Activated CD4-positive, CD25-positive, alpha-beta regulatory T cell (primary cell): ENCODE measurements at places on chromosomes 12 and 14.
A peak's percentile ranks its signal among the peaks of the same experiment; 100 is the strongest.

GRCh38 chr14:90911121-90911520 lies 94.9 kb upstream of the TTC7B start:
- DNase-seq: no peak

DNA sequence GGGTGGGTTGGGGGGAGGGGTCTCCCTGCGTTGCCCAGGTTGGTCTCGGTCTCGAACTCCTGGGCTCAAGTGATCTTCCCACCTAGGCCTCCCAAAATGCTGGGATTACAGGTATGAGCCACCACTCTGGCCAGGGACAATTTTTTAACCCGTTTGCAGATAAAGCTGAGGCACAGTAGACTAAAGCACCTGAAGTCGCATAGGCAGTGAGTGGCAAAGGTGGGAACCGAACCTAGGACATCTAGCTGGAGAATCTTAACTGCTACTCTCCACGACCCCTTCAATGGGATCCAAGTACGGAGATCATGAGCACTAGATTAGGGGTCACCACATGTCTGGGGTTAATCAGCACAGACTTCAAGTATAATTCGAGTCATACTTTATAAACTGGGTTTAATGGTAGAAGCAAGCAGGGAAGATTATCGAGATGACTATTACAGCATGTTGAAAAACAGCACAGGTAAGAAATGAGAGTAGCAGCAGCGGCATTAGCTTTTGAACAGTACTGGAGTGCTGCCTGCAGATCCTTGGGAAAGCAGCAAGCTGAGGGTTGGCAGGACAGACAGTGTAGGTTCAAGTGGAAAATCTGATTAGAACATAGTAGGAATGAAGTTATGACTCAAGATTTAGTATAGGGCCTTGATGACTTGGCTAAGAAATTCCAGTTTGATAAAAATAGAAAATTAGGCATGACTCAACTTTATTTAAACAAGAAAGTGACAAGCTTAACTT lies 23.9 kb downstream of the NID2 start:
- DNase-seq: no peak

DNA sequence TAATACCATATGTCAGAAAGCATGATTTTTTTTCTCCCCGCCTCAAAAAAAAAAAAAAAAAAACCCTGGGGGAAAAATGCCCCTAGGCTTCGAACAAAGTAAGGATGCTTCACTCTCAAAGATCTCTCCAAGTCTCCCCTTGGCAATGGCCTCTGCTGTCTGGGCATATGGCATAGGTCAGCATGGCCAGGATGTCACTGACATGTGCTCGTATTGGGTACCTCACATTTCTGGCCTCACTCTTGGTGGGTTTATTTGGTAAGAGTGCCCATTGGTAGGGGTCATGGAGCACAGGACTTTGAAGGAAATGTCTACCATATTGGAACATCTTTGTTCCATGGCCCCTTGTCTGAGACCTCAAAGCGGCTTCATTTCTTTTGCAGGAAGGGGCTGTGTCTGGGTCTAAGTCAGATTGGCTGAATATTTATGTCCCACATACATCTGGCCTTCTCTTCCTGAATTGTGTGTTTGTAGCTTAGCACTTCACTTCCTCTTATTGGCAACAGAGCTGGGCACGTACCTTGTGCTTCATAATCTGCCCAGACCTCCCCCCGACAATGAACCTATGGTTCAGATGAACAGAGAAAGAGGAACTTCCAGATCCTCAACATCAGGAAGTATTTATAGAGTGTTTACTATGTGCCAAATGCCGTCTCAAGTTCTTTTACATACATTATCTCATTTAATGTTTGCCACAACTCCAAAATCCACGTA lies 36.3 kb upstream of the OAS1 start:
- DNase-seq: no peak

DNA sequence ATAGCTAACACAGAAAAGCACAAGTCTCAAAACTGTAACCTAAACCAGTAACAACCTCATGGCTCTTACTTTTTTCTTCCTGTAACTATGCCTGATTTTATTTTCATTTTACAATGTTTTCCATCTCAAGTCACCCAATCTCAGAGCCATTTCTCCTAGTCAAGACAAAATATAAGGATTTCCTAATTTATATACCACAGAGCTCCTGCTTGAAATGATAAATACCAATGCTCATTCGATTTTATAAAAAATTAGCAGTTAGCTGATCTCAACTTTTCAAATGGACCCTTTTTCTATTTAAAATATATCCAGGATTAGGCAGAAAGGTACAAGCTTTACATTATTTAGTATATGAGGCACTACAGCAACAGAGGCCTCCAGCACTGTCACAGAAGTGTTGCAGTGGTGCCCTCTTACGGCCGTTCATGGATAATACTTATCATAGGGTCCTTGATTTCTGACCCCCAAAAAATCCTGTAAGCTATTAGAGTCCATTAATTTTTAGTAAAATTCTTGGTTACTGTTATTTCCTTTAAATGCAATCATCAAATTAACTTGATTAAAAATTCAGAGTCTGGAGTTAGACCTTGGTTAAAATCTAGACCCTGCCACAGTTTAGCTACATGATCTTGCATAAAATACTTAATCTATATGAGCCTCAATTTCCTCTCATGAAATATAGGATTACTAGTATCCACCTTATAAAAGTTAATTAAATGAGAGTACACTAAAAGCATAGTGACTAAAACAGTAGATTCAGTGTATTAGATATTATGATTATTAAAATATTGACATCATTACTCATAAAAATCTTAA lies 68.3 kb downstream of the SEC23A start:
- no peak for DNase-seq

- DNase-seq: no peak
Observed at GRCh38 chr12:113683574-113683973, 211.9 kb upstream of the LHX5 start.

- peak; percentile 31 for DNase-seq
Observed at GRCh38 chr12:12007001-12007712, 63.6 kb upstream of the BCL2L14 start.

GRCh38 chr12:132620899-132621656 lies 2.5 kb downstream of the P2RX2 start:
- no peak for DNase-seq

DNA sequence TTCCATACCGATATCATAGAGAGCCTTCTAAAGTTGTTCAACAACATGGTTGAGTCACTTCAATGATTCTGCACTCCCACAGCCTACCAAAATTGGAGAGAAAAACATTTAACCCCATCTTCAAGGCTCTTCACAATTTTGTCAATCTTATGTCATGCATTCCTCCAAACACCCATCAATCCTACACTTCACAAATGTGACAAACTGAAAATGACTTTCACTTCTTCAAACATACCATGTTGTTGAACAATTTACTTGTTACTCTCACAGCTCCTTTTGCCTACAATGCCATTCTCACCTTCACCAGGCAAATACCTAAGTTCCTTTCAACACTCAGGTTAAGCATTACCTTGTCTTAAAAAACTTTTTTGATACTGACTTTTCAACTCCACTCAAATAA lies 88.0 kb downstream of the OSBPL8 start:
- no peak for DNase-seq

DNA sequence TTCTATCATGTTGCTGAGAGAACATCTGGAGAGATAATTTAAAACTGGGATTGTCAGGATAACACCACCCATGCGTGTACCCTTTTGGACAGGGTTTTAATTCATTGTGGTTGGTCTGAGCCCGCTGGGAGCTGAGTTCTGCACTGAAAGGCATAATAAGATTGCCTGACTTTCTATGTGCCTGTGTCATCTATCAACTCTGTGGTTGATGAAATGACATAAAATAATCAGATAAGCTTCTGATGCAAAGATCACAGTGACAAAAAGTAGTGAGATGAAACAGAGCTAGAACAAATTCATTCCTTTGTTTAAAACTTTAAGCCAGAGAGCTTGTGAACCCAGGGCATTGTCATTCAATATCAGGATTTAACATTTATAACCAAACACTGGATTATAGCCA lies 98.7 kb downstream of the BBS10 start:
- DNase-seq: no peak

DNA sequence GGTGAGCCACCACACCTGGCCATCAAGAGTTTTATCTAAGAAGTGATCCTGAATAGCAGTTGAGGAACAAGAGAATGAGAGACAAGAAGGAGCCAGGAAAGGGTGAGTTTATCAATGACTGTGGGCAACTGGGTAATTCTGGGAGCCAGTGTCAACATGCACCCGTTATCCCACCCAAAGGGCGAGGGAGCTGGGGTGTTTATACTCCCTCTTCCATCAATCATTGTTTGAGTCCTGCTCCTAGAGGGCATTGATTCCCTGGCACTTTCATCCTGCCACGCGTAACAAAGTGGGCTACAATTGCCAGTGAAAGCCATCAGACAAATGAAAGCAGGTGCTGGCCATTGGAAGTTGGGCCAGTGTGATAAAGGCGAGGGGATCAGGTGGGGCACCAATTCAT lies 136.3 kb downstream of the SUDS3 start:
- DNase-seq: no peak

- DNase-seq: no peak
Observed at GRCh38 chr14:99190696-99191394, 81.2 kb downstream of the BCL11B start.
